ENCODE measurements at places on chromosomes 5 and 9.

- DNase-seq, result no peak
Measured at GRCh38 chr5:7742241-7742656, 108.7 kb downstream of the CFAP90 start.

DNA sequence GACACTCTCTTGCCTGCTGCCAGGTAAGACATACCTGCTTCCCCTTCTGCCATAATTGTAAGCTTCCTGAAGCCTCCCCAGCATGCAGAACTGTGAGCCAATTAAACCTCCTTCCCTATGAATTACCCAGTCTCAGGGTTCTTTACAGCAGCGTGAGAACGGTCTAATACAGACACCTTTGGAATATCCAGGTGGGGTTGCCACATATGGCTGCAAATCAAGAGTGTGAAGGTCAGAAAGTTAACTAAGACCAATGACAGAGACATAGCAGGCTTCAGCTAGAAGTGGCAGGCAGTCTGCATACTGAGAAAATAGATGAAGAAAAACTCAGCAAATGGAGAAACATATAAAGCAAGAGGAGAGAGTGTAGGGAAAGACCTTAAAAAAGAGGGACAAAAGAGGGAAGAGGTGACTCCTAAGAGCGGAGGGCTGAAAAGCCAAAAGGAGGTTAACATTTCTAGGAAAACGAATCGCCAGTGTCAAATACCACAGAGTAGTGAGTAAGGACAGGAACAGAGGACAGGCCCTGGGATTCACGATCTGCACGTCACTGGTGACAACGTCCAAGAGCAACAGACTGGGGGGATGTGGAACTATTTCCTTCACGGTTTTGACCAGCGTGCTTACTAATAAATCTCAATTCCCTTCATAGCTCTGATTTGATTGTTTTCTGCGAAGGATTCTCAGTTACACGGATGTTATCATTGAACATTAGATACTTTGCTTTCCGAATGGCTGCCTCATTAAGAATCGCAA, 1.7 kb upstream of the ACO1 start:
- no peak for DNase-seq

DNA sequence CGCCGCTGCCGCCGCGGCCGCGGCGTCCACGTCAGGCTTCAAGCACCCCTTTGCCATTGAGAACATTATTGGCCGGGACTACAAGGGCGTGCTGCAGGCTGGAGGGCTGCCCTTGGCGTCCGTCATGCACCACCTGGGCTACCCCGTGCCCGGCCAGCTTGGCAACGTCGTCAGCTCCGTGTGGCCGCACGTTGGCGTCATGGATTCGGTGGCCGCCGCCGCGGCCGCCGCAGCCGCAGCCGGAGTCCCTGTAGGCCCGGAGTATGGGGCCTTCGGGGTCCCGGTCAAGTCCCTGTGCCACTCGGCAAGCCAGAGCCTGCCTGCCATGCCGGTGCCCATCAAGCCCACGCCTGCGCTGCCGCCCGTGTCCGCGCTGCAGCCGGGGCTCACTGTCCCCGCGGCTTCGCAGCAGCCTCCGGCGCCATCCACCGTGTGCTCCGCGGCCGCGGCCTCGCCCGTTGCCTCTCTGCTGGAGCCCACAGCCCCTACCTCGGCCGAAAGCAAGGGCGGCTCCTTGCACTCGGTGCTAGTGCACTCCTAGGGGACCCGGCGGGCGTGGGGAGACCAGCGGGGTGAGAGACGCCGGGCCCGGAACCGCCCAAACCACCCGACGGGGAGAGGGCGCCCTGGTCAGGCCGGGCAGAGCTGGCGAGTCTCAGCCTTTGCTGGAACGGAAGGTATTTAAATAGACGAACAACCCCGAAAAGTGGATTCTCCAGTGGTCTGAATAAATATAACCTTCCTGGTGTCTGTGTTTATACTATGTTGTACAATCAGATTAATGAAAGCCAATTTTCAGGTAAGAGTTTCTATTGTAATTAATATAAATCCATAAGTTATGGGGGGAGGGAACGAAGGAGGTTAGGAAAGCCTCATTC, 1.2 kb downstream of the FOXB2 start:
- no peak for DNase-seq

GRCh38 chr5:178382754-178383164, 150.2 kb upstream of the PHYKPL start:
- DNase-seq, result no peak

DNA sequence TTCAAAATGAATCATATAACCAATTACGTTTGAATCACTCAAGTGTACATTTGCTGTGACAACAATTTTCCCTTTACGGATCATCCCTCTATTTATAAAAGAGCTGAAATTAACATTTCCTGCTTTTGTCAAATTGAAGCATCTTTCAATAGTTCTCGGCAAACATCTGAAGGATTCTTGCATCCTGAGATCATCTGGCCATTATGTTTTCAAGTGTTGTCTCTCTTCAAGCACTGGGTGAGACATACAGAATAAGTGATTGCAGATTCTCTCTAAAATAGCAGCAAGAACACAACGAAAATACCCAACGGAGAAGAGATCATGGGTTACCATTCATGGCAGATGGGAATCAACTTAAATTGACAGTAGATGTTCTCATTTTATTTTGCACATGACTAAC, 283.4 kb upstream of the GRAMD2B start:
- DNase-seq, result no peak

DNA sequence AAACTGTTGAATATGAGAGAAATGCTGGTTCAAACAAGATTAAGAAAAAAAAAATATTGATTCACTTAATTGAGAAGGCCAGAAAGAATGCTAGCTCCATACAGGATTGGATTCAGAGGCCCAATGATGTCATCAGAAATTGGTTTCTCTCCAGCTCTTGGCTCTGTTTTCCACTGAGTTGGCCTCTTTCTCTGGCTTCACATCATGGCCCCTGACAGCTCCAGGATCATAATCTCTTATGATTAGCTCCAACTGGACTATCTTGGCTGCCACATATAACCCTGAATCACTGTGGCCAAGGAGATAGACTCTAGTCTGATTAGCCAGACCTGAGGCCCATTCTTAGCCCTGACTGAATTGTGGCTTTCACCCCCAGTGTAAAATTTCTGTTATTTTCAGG, 244.7 kb upstream of the GRAMD2B start:
- DNase-seq, result no peak

GRCh38 chr9:71177901-71178300, 56.5 kb upstream of the TRPM3 start:
- DNase-seq, result no peak

GRCh38 chr5:15388866-15389265, 111.1 kb upstream of the FBXL7 start:
- DNase-seq, result no peak

DNA sequence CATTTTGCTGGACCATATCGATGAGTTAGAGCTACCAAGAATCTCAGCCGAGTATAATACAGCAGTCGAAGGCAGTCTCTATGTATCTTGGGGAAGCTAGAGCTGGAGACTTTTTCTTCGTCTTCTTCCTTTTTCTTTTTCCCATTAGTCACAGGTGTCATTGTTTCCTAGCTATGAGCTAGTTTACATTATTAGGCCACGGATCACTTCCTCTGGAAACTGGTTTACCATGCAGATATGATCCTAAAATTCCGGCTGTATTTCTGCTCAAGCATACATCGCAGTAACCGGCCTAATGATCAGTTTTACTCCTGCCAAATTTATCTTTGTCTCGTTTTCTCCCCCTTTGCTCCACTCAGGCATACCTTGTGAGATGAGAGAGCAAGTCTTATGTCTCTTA, 312.8 kb downstream of the ARHGAP26 start:
- no peak for DNase-seq

- no peak for DNase-seq
Measured at GRCh38 chr9:127067603-127068220, 54.7 kb downstream of the ANGPTL2 start.

DNA sequence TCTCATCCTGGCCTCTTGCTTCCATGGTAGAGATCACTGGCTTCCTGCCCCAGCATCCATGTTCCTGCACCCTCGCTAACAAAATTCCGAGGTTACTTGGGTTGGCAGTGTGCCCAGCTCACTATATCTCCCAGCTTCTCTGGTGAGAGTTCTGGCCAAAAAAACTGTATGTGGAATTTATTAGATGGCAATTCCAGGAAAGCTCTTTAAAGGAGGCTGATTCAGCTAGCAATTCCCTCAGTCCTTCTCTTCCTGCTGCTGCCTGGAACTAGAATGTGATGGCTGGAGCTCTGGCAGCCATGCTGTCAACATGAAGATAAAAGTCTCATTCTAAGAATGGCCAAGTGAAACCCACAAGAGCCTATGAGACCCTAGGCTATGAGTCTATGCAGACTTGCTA, 88.8 kb downstream of the SECISBP2 start:
- no peak for DNase-seq

GRCh38 chr5:34535944-34536623, 120.0 kb upstream of the RAI14 start:
- DNase-seq, result no peak

DNA sequence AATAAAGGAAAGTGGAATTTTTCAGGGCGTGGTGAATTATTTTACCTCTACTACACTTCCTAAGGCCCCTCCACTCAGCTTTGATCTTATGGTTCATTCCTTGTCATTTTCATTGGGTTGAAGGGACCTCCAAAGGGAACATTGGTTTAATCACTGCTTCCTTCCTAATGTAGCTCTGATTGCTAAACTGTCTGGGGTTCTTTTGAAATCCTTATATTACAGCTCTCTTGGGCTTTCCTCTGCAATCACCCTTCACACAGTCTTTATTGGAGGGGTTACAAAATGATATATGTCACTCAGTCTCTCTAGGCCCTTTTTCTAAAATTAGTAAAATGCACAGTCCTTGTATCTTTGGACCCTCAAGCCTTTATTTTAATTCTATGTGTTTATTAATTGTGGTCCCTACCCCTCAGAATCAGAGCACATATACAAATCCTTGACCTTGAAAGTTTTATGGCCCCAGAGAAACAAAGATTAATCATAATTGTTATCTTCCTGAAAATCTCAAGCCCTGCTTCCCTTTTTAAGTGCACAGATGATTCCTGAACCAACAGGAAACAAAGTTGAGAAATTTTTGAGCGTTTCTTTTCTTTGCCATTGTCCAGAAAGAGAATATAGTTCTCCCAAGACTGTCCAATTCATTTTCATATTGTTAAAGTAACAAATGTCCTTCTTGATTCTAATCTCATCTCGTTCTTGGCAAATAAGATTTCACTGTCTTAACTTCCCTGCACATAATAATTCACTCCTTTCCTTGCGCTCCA, 330.0 kb downstream of the ARRDC3 start:
- DNase-seq, result no peak

- no peak for DNase-seq
Measured at GRCh38 chr5:143862271-143862670, 50.3 kb downstream of the HMHB1 start.

DNA sequence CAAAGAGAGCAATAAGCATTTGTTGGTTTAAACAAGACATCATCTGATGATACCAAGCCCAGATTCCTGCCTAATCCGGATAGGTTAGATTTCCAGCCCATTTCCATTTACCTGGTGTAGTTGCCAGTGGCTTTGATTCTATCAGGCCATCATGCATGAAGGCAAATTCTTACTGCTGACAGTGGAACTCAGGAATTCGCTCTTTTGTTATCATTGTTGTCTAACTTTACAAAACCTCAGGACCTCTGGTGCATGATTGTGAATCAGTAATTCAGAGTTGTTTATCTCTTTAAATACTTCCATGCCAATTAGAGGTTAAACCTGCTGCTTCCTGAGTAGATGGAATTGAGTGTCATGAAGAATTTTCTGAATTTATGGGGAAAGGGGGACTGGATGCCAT, 76.5 kb downstream of the C9orf152 start:
- no peak for DNase-seq

- DNase-seq, result no peak
Measured at GRCh38 chr5:159182691-159183090, 26.7 kb downstream of the RNF145 start.

DNA sequence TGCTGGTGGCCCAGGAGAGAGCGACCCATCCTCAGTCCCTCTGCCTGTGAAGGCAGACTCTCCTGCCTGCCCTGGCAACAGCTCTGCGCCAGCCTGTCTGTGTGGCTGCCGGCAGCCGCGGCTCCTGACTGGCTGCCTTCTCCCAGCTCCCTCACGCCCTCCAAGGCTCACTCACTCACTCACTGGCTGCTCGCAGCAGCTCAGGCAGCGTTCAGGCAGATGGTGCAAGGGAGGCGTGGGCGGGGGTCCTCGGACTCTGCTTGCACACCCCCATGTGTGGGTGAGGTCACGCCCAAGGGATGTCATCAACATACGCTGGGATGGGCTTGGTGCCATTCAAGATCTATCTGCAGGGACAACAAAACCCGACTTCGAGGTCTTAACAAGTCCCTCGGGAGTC, 66.7 kb downstream of the DAB2IP start:
- DNase-seq, result peak; percentile 24

- DNase-seq, result no peak
Measured at GRCh38 chr5:62112689-62113228, 193.2 kb upstream of the KIF2A start.

DNA sequence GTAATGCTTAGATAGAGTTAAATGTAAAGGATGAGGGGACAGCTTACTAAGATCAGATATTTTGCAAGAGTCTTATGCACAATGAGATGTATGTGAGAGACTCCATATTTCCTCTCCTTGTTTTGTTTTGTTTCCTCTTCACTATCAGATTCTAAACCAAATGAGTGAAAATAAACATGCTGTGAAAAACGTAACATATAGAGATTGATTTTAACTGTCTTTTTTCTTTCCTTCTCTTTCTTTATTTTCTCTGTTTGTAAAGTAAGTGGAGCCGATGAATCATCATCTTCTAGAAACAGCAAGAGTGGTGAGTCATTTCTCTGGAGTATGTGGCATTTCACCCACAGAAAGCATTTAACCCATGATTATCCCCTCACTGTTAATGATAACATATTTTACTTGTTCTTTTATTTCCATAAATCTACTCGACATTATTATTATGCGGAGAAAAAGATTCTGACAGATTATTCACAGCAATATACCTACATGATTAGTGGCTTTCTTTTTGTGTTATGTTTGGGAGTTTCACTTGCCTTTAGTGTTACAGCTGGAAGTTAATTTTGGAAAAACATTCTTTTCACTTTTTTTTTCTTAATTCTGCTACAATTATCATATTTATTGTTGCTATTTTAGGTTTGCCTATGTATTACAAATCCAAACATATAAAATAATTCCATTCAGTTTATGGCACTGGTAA, 2.1 kb upstream of the ANXA1 start:
- DNase-seq, result no peak

DNA sequence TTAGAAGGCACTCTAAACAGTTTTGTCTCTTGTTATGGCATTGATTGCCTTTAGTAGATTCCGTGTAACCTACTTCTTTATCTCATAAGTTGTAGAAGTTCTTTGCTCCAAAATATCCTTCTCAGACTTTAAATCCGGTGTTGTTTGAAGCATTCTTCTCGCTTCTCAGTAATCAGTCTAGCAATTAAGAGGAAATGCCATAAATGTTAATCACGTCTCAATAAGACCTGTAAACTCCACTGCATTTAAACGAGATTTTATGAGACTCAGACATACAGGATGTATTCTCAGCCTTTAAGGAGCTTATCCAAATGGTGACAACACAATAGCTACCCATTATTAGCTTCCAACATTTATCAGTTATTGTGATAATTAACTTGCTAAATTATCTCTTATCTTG, 7.7 kb upstream of the C5 start:
- DNase-seq, result no peak

GRCh38 chr5:56700711-56701110, 114.6 kb upstream of the MAP3K1 start:
- DNase-seq, result no peak
